Activated gamma-delta T cell (primary cell): ENCODE measurements at places on chromosomes 6 and 20.

- DNase-seq = no peak
These were observed 57.7 kb downstream of the RNF217 start for GRCh38 chr6:125019918-125020317.

GRCh38 chr20:31829731-31830130, 10.6 kb downstream of the MYLK2 start:
- no peak for DNase-seq

- DNase-seq = no peak
These were observed 78.7 kb downstream of the CDH26 start for GRCh38 chr20:60036746-60037499.

DNA sequence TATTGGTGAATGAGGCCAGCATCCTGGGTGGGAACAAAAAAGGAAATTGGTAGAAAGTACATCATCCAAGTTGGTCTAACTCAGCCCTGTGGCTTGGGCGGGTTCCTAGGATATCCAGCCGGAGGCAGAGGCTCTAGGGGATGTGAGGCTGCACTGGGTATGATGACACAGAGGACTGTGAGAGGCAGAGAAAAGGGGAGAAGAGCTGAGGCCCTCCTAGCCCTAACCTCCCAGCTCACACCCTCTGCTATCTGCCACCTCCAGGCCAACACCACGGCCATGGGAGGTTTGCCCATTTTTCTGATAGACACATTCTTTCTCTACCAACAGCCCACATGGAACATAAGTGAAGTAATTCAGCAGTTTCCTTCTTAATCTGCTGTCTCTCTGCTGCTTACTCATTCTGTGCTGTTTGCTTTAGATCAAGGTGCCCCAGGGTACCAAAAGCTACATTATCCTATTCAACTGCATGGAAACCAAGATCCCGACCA, 284.4 kb downstream of the ESR1 start:
- DNase-seq = no peak

DNA sequence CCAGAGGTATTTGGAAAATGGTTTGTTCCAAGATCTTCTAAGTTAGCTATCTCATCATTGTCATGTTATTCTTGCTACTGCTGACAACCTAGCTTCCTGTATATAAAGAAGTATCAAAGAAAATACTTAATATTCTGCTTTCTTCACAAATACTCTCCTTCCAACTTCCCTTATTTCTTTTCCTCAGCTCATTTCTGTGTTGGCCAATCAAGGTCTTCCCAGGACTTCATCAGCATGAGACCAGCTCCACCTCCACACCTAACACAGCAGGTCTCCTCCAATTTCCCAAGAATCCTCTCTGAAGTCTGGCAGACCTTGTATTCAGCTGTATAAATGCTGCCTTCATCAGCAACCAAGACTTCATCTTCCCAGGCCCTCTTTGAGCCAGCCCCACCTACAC, 538.6 kb upstream of the JARID2 start:
- DNase-seq = no peak

GRCh38 chr6:15305496-15305895, 59.6 kb downstream of the JARID2 start:
- DNase-seq = no peak

GRCh38 chr6:153012856-153013255, 10.3 kb upstream of the MTRF1L start:
- DNase-seq = no peak

GRCh38 chr20:1174787-1175186, 10.0 kb downstream of the TMEM74B start:
- no peak for DNase-seq

DNA sequence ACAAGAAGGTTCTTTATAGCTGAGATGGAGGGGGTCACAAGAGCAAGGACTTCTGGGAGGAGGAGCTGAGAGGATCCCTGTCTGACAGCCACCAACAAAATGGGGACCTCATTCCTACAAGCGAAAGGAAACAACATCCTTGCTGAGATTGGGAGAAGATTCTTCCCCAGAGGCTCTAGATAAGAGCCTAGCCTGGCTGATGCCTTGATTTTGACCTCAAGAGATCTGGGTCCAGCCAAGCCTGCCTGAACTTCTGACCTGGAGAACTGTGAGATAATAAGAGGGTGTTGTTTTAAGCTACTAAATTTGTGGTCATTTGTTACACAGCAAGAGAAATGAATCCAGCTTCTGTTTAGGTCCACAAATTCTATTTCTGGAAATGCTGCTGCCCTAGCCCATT, 75.4 kb upstream of the SLC4A11 start:
- no peak for DNase-seq

DNA sequence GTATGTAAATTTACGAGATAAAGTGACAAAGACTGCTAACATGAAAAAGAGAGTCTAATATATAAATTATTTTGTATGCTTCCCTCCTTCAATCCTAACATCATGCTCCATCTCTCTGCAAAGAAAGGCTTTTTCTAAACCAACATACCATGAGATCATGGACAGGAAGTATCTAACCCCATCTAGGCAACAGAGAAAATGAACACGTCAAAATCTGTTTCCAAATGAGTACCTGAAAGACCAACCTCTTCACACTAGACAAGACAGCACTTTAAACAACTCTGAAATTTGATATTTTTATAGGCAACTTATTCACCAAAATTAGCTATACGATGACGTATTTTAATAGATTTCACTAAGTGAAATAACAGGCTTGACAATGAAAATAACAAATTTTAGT, 54.6 kb downstream of the MAN1A1 start:
- DNase-seq = no peak

DNA sequence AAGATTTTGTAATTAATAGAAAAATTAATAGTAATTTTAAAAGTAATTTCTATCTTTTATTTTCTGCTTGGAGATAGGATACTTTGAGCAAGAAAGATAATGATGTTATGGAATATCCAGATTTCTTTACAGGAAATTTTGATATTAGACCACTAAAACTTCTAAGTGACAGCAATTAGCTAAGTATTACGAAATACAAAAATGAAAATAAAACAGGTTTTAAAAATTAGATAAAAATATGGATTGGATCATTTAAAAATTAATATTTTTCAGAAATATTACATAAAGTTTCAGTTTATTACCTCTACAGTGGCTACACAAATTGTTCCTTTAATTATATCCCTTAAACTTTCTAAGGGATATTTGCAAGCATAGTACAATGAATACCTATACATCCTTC, 4.2 kb upstream of the MYLK4 start:
- no peak for DNase-seq

- no peak for DNase-seq
These were observed 511.8 kb upstream of the ID4 start for GRCh38 chr6:19325335-19325789.

DNA sequence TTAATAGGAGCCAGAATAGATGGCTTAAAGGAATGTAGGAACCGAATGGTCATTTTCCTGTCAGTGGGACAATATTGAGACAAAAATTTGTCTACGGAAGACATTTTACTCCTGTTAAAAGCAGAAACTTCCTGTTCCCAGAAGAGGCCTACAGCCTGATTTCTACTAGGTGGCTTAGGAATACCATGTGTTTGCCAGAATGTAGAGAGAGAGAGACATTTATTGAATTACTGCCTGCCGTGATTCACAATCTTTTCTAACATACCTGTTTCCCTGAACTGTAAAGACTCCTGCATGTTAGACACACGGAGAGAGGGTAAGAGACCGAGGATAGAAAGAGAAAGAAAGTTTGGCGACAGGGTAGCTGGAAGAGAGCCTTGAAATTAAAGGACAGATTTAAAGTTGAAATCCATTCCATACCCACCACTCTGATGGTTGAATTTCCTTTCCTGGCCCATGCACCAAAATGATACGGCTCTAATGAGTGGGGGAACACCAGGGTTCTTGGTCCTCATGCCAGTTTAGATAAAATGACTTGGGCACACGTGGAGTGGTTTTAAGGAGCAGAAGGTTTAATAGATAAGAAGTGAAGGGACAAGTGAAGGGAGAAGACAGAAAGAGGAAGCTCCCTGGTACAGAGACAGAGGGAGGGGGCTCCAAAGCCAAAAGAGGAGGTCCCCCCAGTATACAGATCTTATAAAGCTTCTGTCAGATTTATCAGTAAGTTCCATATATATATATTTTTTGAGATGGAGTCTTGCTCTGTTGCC, 22.5 kb downstream of the NCOA3 start:
- DNase-seq = no peak

DNA sequence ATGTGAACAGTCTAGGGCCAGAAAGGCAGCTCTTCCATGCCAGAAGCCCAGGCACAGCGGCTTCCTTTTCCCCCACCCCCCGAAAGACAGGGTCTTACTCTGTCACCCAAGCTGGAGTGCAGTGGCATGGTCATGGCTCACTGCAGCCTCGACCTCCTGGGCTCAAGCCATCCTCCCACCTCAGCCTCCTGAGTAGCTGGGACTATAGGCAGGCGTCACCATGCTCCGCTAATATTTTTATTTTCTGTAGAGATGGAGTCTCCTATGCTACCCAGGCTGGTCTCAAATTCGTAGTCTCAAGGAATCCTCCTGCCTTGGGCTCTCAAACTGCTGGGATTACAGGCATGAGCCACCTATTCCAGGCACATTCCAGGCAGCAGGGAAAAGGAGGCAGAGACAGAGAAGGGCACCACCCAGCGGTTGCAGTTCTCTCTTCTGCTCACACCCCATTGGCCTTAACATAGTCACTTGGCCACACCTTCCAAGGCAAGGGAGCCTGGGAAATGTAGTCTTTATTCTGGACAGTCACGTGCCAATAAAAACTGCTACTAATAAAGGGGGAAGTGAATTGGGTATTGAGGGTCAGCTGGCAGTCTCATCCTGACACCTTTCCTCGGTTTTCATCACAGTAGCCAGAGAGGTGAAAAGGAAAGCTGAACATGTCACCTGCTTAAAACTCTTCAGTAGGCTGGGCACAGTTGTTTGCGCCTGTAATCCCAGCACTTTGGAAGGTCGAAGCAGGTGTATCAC, 205.9 kb downstream of the ZMYND8 start:
- no peak for DNase-seq

- DNase-seq = no peak
These were observed 10.8 kb downstream of the HECA start for GRCh38 chr6:139145661-139146060.

DNA sequence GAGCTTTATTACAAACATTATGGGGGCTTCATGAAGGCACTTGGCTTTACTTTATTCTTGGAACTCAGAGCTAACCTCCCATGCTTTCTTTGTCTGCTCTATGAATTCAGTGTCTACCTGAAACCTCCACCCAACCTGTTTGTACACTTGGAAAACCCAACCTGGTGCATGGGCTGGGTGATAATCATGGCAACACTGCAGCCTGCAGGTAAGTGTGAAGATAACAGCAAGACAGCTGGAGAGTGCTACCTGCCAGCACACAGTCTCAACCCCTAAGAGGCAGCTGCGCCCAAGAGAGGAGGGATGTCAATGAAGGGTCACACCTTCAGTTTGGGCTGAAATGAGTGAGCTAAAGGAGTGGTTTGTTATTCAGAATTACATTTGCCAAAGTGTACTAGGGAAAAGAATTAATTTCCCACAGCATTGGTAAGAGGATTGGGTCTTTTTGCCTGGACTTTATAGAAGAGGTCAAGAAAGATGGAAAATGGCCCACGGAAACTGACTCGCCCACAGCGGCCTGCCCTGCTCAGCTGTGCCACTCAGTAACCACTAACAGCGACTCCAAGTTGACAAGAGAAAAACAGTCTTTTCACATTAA, 24.4 kb downstream of the FOXQ1 start:
- no peak for DNase-seq

DNA sequence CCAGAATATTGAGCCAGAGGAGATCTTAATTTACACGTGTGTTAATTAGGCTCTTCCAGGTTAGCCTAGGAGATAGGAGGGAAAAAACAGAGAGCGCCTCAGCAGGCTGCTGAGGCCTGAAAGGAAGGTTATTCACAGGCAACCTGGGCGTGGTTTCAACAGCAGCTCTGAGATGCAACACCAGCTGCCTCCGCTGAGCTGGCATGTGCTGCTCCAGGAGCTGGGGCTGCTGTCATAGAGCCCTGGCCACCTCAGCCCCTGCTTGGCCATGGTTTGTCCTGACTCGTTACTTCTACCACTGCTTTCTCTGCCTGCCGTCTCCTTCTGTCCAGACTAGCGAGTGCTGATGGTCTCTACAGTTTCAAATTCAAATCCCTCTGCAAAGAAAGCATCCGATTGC, 32.4 kb upstream of the RPP40 start:
- no peak for DNase-seq

DNA sequence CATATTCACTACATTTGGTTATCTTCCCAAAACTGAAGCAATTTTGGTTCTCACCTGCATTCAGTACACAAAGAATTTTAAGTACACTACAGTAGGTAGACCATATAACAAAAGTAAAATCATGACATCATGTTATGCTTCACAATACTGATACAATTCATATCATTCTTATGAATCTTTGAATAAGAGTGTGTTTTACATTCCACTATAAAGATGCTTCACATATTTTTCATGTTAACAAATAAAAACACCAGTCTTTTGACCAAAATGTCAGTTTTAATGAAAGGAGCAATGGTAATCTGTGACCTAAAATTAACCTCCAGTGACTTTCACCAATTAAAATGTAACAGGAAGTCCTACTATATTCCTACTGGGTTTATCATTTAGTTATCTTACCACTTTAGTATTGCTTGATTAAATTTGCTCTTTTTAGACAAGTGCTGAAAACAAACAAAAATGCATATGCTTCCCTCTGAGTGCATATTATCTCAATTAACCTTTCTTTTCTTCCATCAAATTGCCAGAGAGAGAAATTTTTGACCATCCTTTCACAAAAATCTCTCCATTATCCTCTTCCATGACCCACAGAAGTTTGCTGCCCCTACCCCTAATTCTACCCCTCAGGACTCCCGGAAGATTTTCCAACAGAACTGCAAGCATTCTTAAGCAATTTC, 49.3 kb downstream of the PHIP start:
- DNase-seq = no peak

GRCh38 chr20:57801581-57801980, 91.8 kb upstream of the PMEPA1 start:
- no peak for DNase-seq

- no peak for DNase-seq
These were observed 796 bp upstream of the TUBB start for GRCh38 chr6:30719356-30719755.

GRCh38 chr6:128124713-128125112, 223.9 kb upstream of the THEMIS start:
- no peak for DNase-seq

GRCh38 chr6:4972438-4972837, 31.4 kb downstream of the RPP40 start:
- no peak for DNase-seq

DNA sequence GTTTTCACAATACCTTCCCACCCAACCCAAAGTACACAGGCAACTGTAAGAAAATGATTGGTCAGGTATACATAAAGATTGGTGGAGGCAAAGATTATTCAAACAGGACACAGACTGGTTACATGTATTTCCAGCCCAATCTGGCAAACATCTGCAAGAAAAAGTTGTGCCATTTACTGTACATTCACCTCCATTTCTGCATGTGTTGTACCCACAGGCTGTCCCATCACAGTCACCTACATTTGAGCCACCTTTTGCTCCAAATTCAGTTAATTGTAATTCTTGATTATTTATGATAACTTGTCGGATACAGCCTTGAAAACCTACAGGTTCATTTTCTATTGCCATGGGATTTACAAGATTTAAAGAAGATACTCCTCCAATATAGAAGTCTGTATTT, 85.6 kb downstream of the PHF3 start:
- no peak for DNase-seq
